Prostate gland (tissue), 2 donors: ENCODE measurements at places on chromosomes 16 and 17. TPM values are rescaled to one million over a fixed set of nuclear protein-coding genes. Genes with fewer than 3 reads are reported as not detected.

The CES3 gene
- total RNA-seq, result 0.80 TPM

GRCh38 chr17:9021158-9021991 is at the start of gene NTN1:
TSS of gene NTN1 (plus strand) at chr17:9021510. CDS start at chr17:9022374, 864 bp downstream.
- peak; percentile 53 for DNase-seq

DNA sequence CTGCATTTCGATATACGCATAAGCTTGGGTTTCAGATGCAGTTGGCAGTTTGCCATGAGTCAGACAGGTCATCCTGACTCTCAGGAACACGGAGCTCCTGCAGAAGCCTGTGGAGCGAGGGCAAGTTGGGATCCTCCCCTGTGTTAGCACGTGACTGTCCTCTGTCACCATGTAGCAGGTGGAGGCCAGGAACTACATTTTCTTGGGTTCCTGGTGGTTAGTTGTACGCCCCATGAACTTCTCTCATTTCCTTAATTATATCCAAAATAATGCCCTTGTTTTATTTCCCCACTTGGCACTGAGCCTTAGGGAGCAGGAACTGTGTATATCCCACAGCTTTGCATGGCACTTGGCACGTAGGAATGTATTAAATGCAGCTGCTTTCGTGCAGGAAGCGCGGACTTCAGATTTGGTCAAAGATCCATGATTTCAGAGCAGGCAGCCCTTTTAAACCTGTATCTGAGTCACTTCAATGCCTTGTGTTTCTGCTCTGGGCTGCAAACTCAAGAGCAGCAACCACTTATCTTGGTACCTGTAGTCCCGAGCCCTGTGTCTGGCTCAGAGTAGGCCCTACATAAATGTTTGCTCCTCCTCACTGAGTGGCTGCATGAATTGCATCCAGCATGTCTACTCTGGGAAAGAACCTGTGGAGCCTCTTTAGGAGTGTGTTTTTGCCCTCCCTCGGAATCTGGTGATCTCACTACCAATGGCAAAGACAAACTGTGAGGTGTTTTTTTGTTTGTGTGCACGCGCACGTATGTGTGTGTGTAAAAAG is 428.4 kb downstream of the MAF start:
- no peak for DNase-seq

The PPM1D gene
- 10.4 TPM for total RNA-seq

GRCh38 chr16:50002190-50002589 is 22.8 kb upstream of the CNEP1R1 start:
- DNase-seq, result no peak

The TUBD1 gene
- 22.5 TPM for total RNA-seq
